ENCODE measurements at places on chromosomes 13 and 19.

DNA sequence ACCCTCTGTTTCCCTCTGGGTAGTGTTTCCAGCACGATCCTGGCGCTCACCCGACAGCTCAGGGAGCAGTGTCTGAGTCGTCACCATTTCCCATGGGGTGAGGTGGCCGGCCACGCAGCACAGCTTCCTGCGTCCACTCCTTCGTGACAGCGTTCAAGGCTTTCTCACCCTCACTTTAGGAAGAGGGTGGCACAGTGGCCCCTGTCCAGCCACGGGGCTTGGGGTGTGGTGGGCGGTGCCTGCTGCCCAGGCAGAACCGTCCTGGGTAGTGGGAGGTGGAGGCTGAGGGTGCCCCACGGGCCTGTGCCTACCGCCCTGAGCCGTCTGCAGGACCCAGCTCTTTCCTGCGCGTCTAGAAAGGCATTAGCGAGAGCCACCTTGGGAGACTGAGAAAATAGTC is 21.9 kb downstream of the LAMP1 start:
- no peak for DNase-seq

- DNase-seq, result no peak
Measured at GRCh38 chr13:105016266-105016665, 1519.2 kb downstream of the EFNB2 start.

DNA sequence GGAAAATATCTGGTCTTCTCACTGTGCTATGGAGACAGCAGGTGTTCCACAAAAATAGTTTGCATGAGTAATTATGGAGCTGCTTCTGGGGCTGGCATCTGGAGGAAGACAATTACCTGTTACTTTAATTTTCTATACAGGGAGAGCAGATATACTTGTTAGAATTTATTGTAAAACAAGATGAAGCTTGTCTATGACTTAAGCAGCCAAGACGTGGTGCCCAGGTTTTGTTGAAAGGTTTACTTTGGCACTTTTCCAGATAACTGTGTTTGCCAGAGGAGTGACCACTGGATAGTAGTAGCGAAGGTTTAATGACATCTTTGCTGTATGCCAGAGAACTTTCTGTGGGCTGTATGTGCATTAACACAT is 134.5 kb upstream of the KL start:
- DNase-seq, result no peak

GRCh38 chr19:17424743-17425365 is 5.0 kb downstream of the MVB12A start:
- DNase-seq, result peak; percentile 32

DNA sequence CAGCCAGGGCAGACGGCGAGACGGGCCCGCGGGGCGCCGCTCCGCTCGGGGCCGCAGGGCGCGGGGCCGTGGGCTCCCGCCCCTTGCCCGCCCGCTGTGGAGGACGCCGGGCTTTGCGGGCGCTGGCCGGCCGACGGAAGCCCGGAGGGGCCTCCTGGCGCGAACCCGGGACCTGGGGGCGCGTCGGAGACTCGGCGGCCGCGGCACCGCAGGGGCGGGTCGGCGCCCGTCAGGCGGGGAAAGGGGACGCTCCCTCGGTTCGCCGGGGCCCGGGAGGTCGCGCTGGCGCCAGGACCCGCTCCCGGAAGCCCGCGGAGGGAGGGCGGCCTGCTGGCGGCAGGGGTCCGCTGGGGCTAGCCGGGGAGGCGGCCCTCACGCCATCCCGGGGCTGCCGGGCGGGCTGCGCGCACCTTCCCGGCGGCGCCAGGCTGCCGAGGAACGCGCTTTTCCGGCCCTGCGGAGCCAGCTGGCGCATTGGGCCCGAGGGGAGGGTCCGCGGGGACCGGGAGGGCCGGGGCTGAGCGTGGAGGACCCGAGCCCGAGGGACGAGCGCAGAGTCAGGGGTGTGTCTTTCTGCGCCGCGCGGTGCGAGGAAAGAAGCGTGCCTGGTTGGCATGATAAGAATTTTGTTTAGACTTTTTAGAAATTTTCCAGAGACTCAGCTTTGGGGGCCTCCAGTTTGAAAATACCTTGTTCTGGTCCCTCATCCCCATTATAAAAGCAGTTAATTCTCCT is 511 bp downstream of the GARRE1 start:
- DNase-seq, result peak; percentile 42

DNA sequence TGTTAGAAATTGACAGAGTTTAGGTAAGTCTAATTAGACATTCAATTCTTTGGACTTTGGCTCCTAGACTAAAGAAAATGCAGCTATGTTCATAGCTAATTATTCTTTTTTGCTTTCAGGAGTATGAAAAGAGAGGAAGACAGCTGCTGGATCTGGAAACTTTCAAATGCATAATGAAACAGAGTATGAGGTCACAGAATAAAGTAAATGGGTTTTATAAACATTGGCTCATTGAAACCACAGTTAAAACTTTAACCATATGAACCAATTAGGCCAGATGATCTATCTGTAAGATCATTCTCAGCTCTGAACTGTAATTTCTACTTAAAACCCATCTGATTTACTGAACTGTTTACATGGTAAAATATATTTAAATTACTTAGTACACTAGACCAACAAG is 82.7 kb downstream of the TEX26 start:
- DNase-seq, result no peak

DNA sequence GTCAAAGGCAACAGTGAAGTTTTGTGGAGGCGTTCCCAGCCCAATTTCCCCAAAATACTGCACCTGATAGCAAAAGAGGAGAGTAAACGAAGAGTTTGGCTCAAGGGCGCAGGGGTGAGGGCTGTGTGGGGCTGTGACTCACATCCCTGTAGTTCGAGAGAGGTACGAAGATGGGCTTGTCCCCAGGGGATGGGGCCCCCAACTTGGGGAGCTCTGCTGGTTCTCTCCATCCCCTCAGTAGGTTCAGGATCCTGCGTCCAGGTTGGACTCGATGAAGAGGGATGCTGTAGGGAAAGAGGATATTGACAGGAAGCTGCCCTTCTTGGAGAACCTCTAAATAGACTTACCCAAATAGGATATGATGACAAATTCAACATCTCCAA is 3.4 kb downstream of the NAPSA start:
- DNase-seq, result no peak

DNA sequence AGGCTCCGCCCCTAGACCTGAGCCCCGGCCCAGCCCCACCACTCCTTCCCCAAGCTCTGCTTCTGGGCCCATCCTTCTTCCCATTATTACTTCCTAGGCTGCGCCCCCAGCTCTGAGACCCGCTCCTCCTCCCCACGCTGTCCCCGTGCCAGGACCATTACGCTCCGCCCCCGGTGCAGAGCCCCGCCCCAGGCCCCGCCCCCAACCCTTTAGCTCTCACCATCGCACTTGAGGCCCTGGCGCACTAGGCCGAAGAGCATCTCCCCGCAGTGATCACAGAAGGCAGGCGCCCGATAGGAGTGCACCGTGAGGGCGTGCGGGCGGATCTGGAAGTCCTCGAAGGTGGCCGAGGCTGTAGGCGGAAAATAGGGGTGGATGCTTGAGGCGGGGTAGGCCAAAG is 6.2 kb downstream of the PRKD2 start:
- DNase-seq, result no peak

DNA sequence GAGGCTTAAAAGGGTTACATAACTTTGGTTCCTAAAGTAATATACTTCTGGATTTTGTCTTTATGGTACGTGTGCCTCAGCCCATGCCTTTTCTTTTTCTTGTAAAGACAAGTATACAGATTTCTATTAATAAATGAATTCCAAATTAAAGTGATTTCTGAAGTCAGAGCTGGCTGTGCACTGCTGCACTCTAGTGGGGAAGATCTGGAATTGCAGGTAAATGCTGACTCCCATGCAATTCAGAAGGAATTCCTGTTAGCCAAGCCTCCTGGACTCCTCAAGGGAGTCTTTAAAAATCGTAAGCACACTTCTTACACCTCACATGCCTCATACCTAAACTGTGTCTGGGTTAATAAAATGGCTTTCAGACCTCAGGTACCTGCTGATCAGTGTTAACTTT is 118.4 kb upstream of the SLC7A1 start:
- peak; percentile 15 for DNase-seq

- peak; percentile 88 for DNase-seq
Measured at GRCh38 chr19:46634045-46634655, 1.9 kb downstream of the GNG8 start.

DNA sequence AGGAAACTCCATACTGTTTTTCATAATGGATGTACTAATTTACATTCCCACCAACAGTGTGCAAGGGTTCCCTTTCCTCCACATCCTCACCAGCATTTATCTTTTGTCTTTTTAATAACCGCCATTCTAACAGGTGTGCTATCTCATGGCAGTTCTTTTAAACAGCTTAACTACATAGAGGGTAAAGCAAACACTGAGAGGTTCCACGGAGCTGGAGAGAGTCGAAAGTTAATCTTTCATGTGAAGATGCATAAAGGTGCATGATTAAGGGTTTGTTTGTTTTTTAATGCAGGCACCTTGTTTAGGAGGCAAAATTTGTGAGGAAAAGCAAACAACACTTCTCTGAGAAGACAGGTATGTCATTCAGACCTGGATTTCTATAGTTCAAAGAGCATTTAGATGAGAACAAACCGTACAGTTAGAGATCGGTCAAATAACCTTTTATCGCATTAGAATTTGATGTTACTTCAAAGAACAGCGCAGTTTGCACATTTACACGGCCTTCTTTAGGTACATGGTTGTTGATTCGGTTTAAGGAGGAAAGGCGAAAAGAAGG is 193.9 kb downstream of the RBM26 start:
- no peak for DNase-seq

DNA sequence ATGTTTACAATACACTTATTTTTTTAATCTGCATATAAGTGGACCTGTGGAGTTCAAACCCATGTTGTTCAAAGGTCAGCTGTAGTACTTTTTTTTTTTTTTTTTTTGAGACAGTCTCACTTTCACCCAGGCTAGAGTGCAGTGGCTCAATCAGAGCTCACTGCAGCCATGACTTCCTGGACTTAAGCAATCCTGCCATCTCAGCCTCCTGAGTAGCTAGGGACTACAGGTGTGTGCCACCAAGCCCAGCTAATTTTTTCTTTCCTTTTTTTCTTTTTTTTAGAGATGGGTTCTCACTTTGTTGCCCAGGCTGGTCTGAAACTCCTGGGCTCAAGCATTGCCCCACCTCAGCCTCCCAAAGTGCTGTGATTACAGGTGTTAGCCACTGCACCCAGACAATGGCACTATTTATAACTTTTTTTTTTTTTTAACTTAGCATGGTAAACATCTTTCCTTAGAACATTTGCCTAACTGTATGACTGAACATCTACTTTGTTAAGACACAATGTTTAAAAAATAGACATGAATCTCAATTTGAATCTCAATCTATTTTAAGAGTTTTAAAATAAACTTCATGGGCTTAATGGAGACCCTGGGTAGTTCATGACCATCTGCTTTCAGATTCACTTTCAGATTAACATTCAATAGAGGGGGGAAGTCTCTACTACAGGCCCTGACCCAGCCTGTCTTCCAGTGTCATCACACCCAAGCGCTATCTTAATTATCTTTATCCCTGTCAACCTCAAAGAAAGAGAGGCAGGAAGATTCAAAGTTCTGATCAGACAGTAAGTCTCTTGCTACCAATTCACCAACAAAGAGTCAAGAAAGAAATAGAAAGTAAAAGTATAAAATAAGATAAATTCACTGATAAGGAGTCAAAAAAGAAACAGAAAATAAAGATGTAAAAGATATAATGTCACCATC is 97.7 kb upstream of the DOCK9 start:
- no peak for DNase-seq

- no peak for DNase-seq
Measured at GRCh38 chr19:36058481-36059179, 3.9 kb downstream of the WDR62 start.

- DNase-seq, result no peak
Measured at GRCh38 chr13:40377783-40378182, 288.7 kb downstream of the FOXO1 start.

- no peak for DNase-seq
Measured at GRCh38 chr13:63700350-63700749, 2284.7 kb upstream of the PCDH20 start.

GRCh38 chr19:2815191-2815614 is 4.5 kb upstream of the ZNF554 start:
- DNase-seq, result no peak

GRCh38 chr19:16328824-16329482 is 4.3 kb downstream of the KLF2 start:
- DNase-seq, result peak; percentile 39

DNA sequence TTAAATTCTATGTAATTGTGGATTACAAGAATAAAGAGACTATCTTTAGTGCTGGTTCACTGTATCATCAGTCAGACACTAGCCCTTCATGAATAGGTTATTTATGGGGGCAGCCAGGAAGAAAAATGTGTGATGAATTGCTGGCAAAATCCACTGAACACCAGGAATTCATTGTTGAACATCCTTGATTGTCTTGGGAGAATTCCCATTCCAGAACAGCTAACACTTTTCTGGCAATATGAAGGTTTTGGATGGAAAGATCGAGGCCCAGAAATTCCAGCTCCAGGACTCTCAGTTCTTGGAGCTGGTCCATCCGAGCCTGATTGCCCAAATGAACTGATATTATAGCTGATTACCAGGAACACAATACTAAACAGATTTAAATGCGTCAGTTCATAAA is 11.5 kb upstream of the SPART start:
- peak; percentile 47 for DNase-seq

DNA sequence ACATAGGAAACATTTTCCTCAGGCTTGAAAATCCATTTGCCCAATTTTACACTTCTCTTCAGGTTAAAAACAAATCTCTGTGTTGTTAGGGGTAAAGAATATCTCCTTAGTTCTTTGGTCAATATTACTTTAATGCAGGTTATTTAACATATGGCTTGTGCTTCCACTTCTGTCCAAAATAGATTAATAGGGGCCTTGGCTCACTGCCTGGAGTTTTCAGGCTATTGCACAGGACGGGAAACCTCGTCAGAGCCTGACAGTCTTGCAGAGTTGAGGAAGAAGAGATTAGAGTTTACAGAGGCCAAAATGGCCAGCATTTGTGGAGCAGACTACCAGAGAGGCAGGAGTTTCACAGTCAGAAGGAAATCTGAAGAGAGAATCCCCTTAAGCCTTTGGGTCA is 863.9 kb upstream of the GPC6 start:
- DNase-seq, result peak; percentile 5

- peak; percentile 19 for DNase-seq
Measured at GRCh38 chr19:51259348-51260245, 8.7 kb downstream of the SIGLECL1 start.

DNA sequence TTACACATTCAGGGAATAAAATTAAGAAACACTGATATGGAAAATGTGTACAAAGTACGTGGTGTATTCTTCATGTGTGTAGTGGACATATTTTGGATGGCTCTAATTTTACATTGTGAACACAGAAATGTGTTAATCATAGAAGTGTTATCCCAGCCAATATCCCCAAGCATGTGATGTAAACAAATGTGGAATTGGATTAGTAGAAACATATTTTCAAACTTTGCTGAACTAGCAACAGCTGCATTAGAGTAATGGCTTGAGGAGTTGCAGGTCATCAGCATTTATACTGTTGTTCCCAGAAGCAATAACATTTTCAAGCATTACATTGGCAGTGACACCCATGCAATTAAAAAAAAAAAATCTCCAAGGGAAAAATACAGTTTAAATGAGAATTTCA is 600.6 kb downstream of the SLITRK1 start:
- DNase-seq, result no peak

GRCh38 chr19:10863107-10863717 is 8.1 kb upstream of the CARM1 start:
- DNase-seq, result peak; percentile 31

Measured in fibroblast of skin of right biceps (primary cell).